ENCODE measurements at places on chromosomes 6 and 20. TPM values are rescaled to one million over a fixed set of nuclear protein-coding genes. Genes with fewer than 3 reads are reported as not detected.

Gene BACH2
- polyA plus RNA-seq, result 4.5 TPM

Gene SCRT2
- 0.98 TPM for polyA plus RNA-seq

Gene GTSF1L
- not detected for polyA plus RNA-seq

Gene SLC26A8
- 0.14 TPM for polyA plus RNA-seq

Data from brain (organoid and tissue), 16 donors.